ENCODE measurements at places on chromosomes 6 and 20.

GRCh38 chr20:57777911-57778310, 68.1 kb upstream of the PMEPA1 start:
- DNase-seq = no peak

DNA sequence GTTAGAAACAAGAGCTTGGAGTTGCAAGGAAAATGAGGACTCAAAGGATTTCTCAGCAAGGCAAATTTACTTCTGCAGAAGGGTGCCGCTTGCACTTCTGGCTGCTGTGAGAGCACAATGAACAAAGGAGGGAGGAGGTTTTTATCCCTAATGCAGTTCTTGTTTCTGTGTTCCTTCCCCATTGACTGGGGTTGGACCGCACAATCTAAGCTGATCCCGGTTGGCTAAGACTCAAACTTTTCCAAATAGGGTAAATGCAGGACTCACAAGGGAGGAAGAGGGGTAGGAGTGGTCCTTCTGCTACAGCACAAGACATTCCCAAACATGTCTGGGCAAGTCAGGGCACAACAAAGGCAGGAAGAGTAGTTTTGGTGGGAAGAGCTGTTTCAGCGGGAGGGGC, 249.6 kb upstream of the MOCS1 start:
- DNase-seq = no peak

- no peak for DNase-seq
Observed at GRCh38 chr6:117617210-117618035, 15.1 kb upstream of the GOPC start.

- no peak for DNase-seq
Observed at GRCh38 chr6:8086755-8087306, 15.5 kb downstream of the EEF1E1 start.

DNA sequence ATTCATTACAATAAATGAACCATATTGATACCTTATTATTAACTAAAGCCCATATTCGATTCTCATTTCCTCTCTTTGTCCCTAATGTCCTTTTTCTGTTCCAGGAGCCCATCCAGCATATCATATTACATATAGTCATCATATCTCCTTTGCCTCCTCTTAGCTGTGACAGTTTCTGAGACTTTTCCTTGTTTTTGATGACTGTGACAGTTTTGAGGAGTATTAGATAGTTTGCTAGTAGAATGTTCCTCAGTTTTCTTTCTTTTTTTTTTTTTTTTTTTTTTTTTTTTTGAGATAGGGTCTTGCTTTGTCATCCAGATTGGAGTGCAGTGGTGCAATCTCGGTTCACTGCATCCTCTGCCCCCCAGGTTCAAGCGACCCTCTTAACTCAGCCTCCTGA, 61.6 kb downstream of the TIAM2 start:
- no peak for DNase-seq

GRCh38 chr20:41715526-41715925, 97.3 kb upstream of the CHD6 start:
- no peak for DNase-seq

DNA sequence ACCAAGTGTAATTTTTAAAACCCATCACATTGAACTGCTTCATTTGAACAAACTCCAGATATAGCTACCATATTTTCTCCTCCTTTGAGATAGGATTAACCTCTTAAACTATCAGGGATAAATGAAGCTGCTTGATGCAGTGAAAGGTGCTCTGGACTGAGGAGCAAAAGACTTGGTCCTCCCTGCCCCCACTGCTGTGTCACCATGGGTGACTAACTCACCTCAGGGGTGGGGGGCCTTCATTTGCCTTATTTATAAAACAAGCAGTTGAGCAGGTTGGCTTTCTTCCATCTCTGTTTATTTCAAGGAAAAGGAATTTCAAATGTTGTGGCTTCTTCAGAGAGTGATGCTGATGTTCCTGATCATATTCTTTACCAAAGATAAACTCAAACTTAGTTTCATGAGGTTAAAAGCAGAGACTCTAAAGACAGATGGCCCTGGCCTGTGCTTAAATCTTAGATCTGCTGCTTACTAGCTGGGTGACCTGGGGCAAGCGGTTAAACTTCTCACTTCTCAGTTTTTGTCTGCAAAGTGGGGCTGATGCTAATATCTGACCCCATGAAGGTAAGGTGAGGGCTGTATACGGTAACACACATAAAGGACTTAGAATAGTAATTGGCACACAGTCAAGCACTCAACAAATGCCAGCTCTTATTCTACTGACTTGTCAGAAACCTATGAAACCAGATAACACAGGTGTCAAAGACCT, 50.5 kb downstream of the FHL5 start:
- no peak for DNase-seq

DNA sequence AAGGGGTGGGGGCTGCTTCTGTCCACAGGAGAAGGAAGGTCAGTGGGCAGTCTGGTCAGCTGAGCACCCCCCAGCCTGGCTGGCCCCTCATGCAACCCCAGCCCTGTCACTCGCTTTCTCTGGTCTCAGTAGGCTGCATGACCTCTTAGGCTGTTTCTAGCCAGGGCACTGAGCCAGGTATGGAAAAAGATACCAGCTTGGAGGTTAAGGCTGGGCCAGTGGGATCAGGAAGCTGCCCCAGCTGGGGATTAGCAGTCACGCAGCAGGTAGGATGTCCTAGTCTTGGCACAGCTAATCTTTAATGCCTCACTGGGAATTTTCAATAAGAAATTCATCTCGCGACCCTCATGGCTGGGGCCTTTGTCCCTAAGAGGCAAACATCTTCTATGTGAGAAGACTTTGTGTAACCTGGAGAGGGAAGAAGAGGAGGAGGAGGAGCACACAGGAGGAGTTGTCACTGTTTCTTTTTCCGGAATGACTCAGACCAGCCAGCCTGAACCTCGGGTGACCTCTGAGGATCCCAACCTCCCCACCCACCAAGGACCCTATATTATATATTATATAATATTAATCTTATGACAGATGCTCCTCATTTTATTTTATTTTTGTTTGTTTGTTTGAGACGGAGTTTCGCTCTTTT, 2.4 kb upstream of the BPIFA2 start:
- DNase-seq = no peak

- no peak for DNase-seq
Observed at GRCh38 chr20:31670371-31671228, 32.9 kb downstream of the COX4I2 start.

GRCh38 chr20:5390720-5391119, 74.0 kb upstream of the PROKR2 start:
- no peak for DNase-seq

DNA sequence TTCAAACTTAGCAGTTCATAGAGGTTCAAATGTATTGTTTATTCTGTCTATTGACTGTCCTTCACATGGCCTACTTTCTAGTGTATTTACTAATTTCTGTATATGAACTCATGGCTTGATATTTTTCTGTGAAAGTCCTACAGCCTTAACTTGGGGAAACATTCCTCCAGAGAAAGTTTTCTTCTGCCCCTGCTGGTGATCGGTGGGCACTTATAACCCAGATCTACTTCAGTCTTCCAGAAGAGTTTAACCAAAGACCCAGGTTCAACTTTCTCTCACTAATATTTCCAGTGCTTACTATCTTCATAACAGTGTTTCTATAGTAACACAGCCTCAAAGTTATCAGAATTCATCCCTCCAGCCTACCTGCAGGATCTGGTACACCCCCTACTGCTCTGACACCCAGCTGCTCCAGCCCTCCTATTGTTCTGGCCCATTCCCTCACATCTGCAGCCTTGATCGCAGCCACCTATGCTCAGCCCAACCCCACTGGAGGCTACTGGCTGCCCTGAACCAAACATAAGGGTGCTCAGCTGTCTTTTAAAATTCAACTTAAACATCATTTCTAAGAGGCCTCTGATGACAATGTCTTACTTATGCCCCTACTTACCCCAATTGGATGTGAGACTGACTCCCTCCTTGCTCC, 72.3 kb downstream of the TBX18 start:
- DNase-seq = no peak

- no peak for DNase-seq
Observed at GRCh38 chr20:39535301-39535700, 573.2 kb downstream of the DHX35 start.

DNA sequence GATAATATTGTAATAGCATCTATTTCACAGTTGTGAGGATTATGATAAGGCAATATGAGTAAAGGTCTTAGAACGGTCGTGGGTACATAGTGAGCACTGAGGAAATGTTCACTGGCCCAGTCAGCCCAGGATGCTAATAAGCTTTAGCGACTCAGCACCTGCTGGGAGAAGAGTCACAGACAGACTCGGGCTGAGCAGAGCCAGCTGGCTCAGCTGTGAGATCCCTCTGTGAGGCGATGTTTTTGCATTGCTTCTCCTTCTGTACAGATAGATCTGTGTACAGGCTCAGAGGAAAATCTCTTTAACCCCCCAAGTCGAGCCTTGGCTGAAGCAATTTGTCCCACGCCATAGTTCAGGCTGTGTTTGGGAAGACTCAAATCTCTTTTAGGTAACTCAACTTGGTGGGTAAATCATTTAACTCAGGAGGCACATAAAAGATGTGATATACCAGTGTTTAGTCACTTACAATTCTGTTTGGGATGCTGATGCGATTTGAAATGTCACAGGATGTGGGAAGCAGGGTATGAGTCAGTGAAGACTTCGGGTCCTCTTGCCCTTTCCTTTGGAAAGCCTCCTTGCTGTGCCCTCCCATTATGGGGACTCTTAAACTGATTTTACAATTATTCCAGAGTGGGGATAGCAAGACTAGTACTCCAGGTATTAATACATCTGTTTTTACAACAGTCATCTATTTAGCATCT, 53.1 kb downstream of the PHACTR1 start:
- no peak for DNase-seq

GRCh38 chr6:133190912-133191311, 50.2 kb upstream of the EYA4 start:
- DNase-seq = no peak

GRCh38 chr6:33716890-33717632, 5.6 kb upstream of the UQCC2 start:
- DNase-seq = no peak

Measured in renal pelvis (tissue), 12 donors.